CD4-positive, alpha-beta T cell treated with Interleukin-4 for 1 hour (primary cell): ENCODE measurements at places on chromosomes 7 and 10.
A peak's percentile ranks its signal among the peaks of the same experiment; 100 is the strongest.

GRCh38 chr7:16770657-16771329 is 17.2 kb downstream of the TSPAN13 start:
- DNase-seq, result no peak

DNA sequence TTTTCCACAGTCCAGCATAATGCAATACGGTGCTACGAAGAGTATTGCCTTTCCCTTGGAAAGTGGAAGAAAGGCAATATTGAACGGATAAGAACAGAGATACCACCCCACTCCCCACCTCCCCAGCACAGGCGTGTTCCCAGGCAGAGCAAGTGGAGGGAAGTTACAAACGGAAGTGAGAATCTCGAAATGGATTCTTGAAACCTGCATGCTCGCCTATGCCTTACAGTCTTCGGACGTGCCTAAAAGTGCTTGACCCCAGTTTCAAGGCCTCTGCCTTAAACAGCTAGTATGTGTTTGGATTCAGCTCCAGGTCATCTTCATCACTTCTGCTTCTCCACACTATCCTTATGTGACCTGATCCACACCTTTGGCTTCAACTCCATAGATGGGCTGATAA is 35.0 kb upstream of the USP6NL start:
- DNase-seq, result no peak

DNA sequence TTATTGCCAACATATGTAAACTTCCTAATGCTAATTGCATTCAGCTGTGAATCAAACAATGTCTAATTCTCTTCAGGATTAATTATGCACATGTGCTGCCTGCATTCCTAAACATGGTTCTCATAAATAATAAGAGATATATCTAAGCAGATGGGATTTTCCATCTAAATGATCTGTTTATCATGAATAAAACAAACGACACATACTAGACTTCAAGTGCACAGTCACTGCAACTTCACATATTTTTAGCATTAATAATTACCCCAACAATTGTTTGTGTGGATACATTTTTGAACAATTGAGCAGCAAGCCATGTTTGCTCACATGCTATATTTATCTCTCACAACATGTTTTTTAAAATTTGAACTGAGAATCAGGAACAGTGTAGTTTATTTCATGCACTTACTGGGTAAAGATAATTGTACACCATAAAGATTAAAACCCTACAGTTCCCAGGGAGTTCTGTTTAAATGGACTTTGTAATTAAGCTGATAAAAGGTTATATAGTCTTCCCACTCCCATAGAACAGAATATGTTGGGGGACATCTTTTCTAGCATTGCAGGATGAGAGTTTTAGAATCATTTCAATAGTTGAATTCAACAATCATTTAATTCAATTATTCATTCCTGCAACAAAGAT is 378.5 kb downstream of the MDFIC start:
- DNase-seq, result no peak

DNA sequence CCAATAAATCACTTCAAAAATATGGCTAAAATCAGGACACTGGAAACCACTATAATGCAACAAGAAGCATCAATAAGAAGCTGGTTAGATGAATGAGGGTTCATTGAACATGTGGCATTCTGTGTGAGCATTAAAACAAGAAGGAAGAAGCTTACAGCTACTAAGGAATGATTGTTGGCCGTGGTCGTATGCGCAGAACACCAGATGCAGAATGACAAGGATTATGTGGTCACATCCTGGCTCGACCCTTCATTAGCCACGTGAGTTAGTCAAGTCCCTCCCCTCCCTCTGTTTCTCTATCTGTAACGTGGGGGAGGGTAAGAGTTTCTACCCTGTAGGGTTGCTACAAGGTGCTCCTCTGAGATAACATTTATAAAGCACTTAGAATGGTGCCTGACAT is 174.3 kb downstream of the ADAM12 start:
- no peak for DNase-seq

- DNase-seq, result no peak
Observed at GRCh38 chr10:44870031-44870430, 41.1 kb upstream of the TMEM72 start.

- DNase-seq, result no peak
Observed at GRCh38 chr7:128266883-128267594, 26.0 kb downstream of the LEP start.

DNA sequence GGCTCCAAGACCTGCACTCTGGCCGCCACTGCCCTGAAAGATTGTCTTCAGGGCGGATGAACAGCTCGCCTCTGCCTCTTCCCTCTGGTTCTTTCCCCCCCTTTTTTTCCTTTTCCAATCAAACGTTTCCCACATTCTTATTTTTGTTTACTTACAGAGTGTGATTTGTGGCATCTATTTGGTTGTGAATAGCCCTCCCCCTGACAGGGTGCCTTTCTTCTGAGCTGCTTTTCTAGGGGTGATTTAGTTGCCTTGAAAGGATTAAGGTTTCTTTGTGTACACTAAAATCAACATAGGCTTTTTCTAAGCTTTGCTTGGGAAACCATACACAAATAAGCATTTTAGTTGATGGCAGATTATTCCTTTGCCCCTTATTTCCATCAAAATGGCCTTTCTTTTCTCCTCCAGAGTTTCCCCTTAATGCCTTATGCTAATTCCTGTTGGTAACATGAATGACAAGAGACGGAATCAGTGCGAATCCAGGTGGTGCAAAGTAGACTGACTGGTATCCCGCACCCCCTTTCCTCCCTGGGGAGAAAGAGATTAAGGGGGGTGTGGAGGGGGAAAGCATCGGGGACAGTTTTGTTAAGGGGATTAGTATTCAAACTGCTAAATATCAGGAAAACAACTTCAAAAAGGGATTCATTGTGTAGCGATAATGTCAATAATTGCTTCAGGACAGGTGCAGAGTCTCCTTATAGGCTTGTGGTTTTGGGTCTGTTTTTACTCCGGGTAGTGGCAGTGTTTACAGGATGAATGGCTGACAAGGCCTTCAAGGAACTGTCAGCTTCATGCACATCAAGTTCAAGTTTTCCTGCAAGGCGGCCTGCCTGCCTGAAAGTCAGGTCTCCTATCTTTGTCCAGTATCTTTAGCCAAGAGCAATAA is 431.6 kb upstream of the GALNT17 start:
- no peak for DNase-seq

DNA sequence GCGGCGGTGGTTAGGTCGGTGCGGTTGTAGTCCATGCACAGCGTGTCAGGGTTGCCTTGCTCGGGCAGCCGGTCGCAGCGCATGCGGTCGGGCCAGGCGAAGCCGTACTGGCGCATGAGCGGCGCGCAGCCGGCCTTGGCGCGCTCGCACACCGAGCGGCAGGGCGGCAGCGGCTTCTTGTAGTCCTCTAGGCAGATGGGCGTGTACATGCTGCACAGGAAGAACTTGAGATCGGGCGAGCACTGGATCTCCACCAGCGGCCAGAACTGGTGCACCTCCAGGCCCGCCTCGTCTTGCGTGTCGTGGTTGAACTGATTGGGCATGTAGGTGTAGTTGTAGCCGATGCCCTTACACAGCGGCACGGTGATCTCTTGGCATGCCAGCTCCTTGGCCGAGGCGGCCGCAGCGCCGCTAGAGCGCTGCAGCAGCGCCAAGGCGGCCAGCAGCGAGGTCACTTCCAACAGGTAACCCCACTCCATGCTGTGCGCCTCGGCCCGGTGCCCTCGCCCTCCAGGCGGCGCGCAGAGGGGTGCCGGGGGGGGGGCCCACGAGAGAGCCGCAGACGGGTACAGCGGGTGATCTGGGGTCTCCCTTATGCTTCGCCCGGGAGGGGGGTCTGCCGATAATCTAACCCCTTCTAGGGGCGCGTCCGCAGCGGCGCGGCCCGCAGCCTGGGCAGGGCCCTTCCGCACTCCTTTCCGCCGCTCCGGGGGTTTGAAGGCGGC is 983 bp downstream of the FZD8 start:
- peak; percentile 37 for DNase-seq
